ENCODE measurements at places on chromosomes 5 and 9.

DNA sequence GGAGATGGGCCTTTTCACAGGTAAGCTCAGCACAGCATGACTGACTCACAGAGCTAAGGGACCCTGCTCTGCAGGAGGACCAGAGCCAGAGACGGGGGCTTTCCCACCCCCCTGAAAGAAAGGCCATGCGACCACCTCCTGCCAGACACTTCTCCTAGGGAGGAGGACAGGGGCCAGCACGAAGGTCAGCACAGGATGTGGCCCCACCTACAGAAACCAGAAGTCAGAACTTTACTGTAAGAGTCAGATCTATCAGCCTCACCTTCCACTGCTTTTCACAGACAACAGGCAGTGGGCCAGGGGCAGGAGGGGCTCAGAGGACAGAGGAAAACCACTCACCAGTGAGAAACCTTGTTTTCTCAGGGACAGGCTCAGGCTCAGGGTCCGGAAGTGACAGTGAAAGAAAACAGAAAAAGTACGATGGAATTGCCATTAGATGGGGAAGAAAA lies 37.9 kb downstream of the CCNJL start:
- no peak for DNase-seq

- DNase-seq: no peak
Observed at GRCh38 chr9:13244181-13244580, 35.3 kb downstream of the MPDZ start.

DNA sequence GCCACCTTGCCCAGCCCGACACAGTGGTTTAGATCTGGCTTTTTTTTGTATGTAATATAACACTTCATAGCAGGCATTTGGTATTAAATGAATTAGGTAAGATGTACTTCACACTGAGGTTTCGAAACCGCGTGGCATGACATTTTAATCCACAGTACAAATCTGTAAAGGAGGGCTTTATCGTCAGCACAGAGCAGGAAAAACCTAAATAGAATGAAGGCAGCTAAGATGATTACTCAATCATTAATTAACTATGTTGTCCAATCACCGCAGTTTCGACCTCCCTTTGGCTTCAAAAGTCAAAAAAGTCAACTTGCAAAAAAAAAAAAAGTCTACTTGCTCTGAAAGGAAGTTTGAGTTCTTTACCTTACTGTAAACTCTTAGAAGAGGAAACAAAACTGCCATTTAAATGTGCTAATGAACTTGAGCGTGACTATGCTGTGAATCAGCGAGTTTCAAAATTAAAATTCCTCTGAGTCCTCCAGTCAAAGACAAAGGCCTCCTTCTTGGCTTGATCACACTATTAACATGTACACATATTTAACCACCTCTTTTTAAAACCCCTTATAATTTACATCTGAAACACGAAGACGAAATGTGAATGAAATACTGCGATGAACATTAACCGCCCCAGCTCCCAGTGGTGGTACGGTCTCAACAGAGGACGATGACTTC lies 698 bp upstream of the SEC24A start:
- no peak for DNase-seq

DNA sequence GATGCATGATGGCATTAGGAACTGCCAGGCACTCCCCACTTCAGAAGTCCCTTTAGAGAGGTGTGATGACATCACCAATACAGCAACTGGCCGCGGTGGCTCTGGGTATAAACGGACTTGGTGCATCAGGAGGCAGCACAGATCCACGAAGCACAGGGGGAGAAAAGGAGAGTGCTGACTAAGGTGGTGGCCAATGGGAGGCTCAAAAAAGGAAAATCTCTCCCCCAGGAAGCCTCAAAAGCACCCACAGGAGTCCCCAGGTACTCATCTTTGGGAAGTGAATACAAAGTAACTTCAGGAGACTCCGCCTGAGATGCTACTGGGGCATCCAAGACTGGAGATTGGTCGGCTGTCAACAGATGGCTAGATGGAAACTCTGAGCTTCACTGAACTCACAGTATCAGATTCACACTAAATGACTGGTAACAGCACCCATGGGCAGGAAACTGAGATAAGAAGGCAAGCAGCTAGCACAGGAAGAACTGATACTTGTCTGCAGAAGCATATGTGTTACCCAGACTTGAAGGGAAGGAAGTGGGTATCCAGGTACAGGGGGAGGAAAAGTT lies 7.6 kb downstream of the TTC39B start:
- no peak for DNase-seq

GRCh38 chr5:137201876-137202275 lies 297.2 kb downstream of the SPOCK1 start:
- peak; percentile 25 for DNase-seq

DNA sequence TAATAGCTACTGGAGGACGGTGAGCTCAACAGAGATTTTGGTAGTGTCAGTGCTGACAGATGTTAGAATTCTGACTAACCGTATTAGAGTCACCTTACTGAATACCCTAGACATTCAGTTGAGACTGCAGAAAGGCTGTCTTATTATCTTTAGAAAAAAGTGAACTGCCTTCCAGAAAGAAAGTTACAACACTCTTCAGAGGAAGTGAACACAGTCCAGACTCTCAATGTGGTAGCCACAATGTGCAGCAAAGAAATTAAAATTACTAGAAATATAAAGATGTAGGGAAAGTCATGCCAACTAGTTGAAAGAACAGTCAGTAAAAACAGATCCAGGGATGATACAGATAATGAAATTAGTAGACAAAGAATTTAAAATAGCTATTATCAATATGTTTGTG lies 47.1 kb upstream of the COL15A1 start:
- no peak for DNase-seq

DNA sequence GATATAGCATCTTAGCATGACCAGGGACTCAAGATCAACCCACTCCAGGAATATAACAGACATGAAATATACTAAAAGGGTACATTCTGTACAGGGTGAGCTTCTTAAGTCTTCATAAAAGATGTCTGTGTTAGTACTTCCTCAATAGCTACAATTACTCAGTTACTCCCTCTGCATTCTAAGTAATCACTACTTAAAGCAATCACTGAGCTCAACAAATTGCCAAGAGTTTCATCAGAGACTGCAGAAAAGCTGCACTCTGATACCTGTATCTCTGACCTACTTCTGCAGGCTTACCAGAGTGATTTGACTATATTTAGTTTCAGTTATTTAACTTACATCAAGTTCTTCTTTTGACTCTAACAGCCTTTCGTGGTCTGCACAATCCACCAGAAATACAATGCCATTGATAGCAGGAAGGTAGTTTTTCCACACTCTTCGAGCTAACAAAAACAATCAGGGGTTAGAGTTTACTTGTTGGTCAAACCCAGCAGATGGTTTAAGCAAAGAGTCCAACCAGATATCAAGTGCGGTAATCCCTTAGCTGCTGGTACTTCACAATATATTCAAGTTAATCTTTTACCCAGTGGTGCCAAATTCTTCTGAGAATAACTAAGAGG lies 23.3 kb downstream of the SAR1B start:
- no peak for DNase-seq

DNA sequence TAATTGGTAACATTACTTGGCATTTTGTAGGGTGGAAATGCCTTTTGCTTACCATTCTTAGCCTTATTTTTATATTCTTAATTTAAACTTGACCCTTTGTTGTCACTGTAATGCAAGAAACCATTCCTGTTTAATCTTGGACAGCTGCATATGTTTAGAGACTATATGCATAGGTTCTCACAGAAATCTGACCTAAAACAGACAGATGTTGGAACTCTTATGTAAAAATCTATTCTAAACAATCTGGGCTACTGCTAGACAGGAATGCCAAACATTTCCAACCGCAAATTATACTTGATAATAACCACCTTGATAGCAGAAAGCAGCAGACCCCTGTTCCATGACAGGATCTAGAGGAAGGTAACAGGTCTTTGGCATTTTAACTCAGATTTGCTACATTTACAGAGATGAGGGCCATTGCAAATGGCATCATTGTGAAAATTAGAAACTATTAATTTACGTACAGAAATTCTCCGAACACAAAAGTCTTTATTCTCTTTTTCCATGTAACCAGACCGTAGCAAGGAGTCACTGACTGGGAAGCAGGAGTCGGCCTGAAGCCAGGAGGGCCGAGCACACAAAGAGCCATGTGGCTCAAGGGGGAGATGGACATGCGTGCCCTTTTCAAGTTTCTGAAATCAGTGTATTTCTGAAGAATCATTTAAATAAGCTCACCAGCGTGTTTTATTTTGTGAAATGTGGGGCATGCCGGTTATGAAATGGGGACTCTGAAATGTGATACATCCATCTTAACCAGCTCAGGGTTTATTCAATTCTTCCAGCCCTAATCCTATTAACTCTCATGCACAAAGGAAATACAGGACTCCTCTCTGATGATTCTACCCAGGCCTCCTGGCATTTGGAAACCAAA lies 139.3 kb downstream of the AOPEP start:
- DNase-seq: no peak

- DNase-seq: no peak
Observed at GRCh38 chr5:4372481-4372880, 767.6 kb upstream of the ADAMTS16 start.

DNA sequence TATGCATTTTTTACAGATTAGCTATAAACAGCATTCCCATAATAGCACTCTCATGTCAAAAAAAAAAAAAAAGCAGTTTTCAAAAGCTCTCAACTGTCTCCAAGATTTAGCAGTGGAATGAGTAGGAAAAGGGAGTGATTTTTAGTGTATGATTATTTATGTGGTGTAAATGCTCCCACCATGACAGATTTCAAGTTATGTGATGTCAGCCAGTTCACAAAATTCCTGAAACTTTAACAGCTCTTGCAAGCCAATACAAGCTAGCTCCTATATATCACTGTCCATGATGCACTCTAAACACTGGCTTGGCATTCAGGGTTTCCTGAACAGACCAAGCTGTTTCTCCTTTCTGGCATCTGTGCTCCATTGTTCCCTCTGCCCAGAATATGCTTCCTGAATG lies 7.9 kb upstream of the ANKDD1B start:
- no peak for DNase-seq

All from ELF-1 (cell line).